GM19239 (cell line): ENCODE measurements at places on chromosomes 11 and 22.
A peak's percentile ranks its signal among the peaks of the same experiment; 100 is the strongest.

- DNase-seq: no peak
Measured at GRCh38 chr22:18109410-18110193, 1.0 kb upstream of the TUBA8 start.

DNA sequence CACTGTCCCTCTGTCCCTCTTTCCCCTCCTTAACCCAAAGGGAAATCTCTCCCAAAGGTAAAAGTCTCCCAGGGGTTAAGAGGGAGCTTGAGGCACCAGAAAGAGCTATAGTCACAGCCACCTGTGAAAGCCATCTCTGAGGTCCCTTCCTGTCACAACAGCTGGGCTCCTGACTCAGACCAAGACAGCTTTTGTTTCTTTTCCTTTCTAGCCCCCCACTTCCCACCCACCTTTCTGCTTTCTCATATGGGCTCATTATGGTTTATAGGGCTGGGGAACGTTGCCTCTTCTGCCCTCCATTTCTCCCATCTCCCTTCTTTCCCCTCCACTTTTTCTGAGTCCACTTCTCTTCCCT lies 19.1 kb downstream of the MIF start:
- DNase-seq: peak; percentile 39

- DNase-seq: no peak
Measured at GRCh38 chr11:28107191-28107749, 686 bp downstream of the KIF18A start.

GRCh38 chr22:35892192-35892591 lies 136.4 kb downstream of the RBFOX2 start:
- DNase-seq: no peak

GRCh38 chr11:6474806-6475500 lies 1.2 kb upstream of the TRIM3 start:
- DNase-seq: no peak
